ENCODE measurements at places on chromosomes 16 and 17. TPM values are rescaled to one million over a fixed set of nuclear protein-coding genes. Genes with fewer than 3 reads are reported as not detected.

- DNase-seq: no peak
These were observed 74.8 kb upstream of the CDC42EP4 start for GRCh38 chr17:73386561-73386960.

The CCL23 gene
- polyA plus RNA-seq: 0.65 TPM

The PROCA1 gene
- polyA plus RNA-seq: 6.6 TPM

- DNase-seq: no peak
These were observed 267.1 kb downstream of the SOX9 start for GRCh38 chr17:72387969-72388368.

- no peak for DNase-seq
These were observed 1.5 kb upstream of the RPL38 start for GRCh38 chr17:74201948-74202347.

GRCh38 chr17:57293077-57293476 lies 36.8 kb downstream of the MSI2 start:
- DNase-seq: no peak

The FN3K gene
- 19.2 TPM for polyA plus RNA-seq

DNA sequence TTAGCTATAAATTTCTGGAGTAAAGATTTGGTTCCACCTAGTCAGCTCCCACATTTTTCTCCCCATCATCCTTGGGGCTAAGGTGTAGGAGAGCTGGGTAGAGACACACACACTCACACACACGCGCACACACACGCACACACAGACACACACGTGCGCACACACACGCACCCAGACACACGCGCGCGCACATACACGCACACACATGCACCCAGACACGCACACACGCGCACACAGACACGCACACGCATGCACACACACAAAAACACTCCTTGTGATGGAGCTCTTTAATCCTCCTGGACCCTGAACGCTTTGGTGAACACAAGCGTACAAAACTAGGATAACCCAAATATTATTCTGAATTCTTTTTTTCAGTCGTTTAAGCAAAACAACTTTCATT lies 253.6 kb downstream of the C16orf95 start:
- no peak for DNase-seq

The SSTR5 gene
- not detected for polyA plus RNA-seq

GRCh38 chr16:71707199-71707598 lies 17.3 kb downstream of the PHLPP2 start:
- no peak for DNase-seq

GRCh38 chr17:50689956-50690886 lies 17.5 kb downstream of the ANKRD40 start:
- DNase-seq: no peak

The ITGB3 gene
- 7.6 TPM for polyA plus RNA-seq

The RAPGEFL1 gene
- 6.8 TPM for polyA plus RNA-seq

DNA sequence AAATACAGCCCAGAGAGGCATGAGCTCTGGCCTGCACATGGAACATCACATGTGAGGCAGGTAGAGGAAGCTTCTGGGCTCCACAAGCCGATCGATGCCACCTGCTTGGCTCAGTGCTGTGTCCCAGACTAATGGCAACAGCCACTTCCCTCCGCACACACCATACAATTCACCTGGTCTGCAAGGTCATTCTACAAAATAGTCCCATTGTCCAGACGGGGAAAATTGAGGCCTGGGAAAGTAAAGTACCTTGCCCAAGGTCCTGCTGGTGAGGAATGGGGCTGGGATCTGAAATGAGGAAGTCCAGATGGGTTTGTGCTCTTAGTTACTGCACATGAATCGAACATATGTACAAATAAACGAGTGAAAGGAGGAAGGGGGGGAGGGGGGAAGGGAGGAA lies 88.0 kb downstream of the LITAF start:
- no peak for DNase-seq

- DNase-seq: no peak
These were observed 51.7 kb upstream of the TRAP1 start for GRCh38 chr16:3769013-3769412.

GRCh38 chr16:81003610-81004460 lies 2.9 kb downstream of the CMC2 start:
- DNase-seq: no peak

- no peak for DNase-seq
These were observed 63.9 kb upstream of the RPH3AL start for GRCh38 chr17:416293-417206.

- peak; percentile 66 for DNase-seq
These were observed 22.7 kb downstream of the ZNF469 start for GRCh38 chr16:88405216-88406060.

- no peak for DNase-seq
These were observed 33.5 kb downstream of the GRIN2C start for GRCh38 chr17:74825952-74826719.

DNA sequence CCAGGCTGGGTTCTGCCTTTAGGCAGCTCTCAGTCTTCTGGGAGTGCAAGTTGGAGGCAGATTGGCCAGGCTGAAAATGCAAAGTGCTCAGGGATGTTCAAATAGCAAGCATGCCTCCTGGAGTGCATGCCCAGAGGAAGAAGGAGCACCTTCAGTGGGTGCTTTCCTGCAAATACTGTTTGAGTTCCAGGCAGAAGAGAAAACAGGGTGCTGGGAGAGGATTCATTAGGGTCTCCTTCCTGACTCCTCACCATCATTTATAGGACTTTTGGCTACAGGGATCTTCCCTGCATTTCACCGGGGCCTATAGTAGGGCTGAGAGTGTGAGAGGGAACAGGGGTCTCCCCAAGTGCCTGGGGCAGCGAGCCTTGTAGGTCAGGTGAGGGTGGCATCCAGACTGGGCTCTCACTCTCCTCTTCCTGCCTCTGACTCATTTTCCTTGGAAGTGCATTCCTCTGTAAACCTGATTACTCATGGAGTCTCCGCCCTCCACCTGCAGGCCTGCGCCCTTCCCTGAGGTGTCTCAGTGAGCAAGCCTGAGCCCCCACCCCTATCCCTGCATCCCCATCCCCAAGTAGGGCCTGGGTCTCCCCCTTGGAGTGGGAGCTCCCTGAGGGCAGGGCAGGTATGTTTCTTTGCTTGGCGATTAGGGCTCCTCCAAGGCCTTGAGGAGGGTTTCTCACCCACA lies 17.1 kb upstream of the TNS4 start:
- no peak for DNase-seq

DNA sequence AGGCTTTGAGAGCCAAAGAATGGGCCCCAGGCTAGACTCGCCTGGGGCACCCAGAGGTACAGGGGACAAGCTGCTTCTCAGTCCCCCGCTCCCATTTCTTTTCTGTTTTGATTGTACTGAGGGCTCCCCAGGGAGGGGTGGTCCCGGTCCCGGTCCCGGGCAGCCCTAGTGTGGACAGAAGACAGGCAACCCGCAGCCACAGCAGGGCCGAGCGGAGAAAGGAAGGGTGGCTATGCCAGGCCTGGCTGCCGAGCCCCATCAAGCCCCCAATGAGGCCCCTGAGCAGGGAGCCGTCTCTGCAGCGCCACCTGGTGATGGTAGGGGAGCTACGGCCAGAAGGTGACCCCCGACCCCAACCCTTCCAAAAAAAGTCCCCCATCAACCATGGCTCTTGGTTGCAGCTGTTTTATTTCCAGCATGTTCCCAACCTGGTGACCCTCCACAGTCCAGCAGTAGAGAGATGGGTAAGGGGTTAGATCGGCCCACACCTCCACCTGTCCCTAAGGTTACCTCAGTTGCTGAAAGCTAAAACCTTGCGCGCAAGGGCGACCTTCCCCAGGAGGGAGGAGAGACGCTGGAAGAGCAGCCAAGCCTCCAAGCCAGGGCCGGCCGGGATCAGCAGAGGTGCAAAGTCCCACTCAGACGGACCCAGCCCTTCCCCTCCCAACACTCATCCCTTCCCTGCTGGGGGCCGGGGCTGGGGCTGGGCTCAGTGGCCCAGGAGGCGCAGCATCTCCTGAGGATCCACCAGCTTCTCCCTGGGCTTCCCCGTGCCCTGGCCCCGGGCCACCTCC lies 2.6 kb upstream of the GRIN2C start:
- DNase-seq: no peak

- DNase-seq: no peak
These were observed 455.0 kb downstream of the HAPSTR1 start for GRCh38 chr16:9546438-9546786.

GRCh38 chr17:41617136-41617535 lies 4.6 kb upstream of the KRT16 start:
- no peak for DNase-seq

DNA sequence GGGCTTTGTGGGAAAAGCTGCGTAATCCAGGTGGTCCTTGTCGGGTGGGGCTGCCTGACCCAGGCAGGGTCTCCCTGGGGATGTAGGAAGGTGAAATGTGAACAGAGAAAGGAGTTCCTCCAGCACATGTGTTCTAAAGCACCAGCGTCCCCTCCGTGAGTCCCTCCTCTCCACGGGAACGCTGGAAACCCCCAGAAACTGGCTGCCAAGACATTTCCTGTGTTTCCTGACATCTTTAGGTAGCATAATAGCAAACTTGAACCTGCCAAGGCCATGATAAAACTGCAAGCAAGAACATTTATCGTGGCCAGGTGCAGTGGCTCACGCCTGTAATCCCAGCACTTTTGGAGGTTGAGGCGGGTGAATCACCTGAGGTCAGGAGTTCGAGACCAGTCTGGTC lies 12.6 kb upstream of the PYDC1 start:
- no peak for DNase-seq

The LDHD gene
- polyA plus RNA-seq: 3.1 TPM

The DDX19B gene
- 35.7 TPM for polyA plus RNA-seq

The GNG13 gene
- polyA plus RNA-seq: not detected

DNA sequence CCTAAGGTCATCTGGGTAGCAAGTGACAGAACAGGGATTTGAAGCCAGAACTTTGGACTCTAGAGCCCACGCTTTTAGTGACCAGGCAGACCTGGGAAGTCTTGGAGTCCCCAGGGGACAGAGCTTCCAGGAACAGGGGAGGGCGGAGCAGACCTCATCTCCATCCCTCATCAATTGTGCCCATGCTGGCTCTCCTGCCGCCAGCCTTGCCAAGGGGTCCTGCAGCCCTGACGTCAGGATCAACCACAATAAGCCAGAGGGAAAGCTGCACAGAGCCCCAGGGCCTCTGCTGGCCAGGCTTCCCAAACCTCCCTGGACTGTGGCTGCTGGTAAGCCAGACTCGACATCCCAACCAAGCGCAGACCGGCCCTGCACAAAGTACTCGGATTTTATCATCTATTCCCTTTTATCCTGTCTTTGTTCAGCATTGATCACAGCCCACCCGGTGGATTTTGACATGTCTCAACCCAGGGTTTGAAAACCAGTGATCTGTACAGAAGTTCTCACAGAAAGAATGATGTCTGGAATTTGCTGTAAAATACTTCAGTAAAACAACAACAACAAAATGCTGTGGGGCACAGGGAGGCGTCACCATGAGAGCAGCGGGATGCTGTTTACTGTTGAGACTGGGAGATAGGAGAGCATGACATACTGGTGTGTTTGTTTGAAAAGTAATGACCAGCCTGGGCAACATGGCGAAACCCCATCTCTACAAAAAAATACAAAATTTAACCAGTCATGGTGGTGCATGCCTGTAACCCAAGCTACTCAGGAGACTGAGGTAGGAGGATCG lies 11.8 kb downstream of the C16orf74 start:
- DNase-seq: no peak

- no peak for DNase-seq
These were observed 490.5 kb upstream of the CA10 start for GRCh38 chr17:52648995-52649394.

DNA sequence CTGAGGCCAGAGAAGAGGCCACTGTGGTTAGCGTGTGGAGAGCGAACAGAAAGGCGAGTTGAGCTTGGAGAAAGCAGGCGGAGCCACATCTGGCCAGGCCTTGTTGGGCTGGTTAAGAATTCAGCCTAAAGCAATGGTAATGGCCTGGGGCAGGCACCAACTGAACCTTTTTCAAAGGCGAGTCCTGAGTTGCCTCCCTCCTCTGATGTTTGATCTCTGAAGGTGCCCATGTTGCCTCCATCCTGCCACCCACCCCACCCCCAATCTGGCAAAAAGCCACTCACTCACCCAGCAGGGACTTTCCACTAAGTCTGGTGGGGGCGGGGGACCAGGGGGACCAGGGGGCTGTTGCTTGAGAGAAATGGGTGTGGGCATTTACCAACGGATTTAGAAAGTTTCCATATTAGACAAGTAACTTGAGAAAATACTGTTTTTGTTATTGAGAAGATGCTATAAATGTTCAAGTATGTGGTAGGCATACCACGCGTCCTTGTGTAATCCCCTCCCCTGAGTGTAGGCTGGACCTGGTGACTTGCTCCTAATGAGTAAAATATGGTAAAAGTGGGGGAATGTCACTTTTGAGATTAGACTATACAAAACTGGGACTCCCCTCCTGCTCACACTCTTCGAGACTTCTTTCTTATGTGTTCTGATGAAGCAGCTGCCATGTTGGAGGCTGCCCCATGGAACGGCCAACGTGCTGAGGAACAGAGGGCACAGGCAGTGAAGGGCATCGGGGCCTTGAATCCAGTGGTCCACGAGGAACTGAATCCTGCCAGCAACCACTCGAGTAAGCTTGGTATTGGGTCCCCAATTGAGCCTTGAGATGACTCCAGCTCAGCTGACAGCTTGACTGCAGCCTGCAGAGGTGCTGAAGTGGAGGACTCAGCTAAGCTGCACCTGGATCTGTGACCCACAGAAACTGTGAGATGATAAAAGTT lies 29.9 kb upstream of the TNS4 start:
- DNase-seq: no peak

The GPR139 gene
- not detected for polyA plus RNA-seq

DNA sequence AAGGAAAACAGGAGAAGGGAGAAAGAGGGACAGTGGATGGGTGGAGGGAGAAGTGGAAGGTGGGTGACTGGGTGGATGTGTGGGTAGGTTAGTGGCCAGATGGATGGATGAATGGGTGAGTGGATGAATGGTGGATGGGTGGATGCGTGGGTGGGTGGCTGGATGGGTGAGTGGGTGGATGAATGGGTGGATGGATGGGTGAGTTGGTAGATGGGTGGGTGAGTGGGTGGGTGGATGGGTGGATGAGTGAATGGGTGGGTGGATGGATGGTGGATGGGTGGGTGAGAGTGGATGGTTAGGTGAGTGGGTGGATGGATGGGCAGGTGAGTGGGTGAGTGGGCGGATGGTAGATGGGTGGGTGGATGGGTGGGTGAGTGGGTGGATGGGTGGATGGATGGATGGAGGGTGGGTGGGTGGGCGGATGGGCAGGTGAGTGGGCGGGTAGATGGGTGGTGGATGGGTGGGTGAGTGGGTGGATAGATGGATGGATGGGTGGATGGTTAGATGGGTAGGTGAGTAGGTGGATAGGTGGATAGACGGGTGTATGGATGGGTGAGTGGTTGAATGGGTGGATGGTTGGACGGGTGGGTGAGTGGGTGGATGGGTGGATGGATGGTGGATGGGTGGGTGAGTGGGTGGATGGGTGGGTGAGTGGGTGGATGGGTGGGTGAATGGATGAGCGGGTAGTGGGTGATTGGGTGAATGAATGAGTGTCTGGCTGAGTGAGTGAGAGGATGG lies 702 bp upstream of the MARVELD3 start:
- no peak for DNase-seq

The AIPL1 gene
- polyA plus RNA-seq: 0.04 TPM

DNA sequence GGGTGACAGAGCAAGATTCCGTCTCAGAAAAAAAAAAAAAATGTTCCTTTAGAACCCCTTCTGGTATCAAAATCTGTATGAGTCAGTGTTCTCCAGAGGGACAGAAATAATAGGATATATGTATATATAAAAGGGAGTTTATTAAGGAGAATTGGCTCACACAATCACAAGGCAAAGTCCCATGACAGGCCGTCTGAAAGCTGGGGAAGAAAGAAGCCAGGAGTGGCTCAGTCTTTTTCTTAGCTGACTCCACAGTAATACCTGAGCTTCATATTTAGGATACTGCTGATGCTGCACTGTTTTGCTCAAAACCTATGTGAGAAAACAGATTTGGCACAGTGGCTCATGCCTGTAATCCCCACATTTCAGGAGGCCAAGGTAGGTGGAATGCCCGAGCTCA lies 22.5 kb downstream of the ZZEF1 start:
- no peak for DNase-seq
